ENCODE measurements at places on chromosomes 16 and 17.

GRCh38 chr16:51759329-51759728 is 608.3 kb upstream of the SALL1 start:
- no peak for DNase-seq

- DNase-seq, result no peak
These were observed 39.7 kb downstream of the B9D1 start for GRCh38 chr17:19322861-19323260.

- no peak for DNase-seq
These were observed 68.2 kb downstream of the ABCC12 start for GRCh38 chr16:48087639-48088038.

DNA sequence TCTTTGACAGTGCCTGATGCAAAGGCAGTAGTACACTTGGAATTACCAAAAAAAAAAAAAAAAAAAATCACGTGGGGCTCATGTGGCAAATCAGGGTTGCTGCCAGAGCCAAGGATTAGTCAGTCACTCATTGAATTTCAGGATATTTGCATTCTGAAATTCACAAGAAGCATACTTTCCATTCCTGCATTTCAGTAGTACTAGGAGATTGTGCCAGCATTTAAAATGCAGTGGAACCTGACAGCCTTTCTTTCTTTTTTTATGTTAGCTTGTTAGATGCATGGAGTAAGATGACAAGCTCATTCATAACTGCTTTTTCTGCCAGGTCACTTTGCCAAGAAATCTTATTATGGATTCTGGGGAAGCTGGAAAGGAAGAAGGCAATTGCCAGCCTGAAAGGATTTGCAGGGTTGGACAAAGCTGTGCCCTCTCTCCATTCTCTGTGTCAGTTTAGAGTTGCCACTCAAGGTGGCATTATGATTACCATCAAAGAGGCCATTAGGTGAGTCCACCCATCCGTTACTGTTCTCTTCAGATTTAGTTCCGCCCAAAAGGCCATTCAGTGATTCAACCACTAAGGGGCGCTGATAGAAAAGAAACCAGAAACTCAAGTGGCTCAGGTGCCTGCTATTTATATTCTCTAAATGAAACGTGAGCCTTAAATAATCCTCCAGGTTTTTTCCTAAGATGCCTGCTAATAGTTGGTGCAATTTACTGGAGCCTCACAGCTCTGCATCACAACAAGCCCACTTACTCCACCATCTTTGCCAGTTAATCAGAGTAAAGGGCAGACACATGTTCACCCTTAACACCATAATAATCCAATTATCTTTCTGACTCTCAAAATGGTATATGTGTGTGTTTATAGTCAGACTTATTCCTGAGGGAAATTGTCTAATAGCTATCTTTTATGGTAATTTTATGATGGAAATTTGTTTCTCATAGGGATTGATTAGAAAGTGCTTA is 59.0 kb downstream of the TANGO6 start:
- DNase-seq, result peak; percentile 77

- no peak for DNase-seq
These were observed 27.0 kb upstream of the CAPNS2 start for GRCh38 chr16:55539488-55539887.

DNA sequence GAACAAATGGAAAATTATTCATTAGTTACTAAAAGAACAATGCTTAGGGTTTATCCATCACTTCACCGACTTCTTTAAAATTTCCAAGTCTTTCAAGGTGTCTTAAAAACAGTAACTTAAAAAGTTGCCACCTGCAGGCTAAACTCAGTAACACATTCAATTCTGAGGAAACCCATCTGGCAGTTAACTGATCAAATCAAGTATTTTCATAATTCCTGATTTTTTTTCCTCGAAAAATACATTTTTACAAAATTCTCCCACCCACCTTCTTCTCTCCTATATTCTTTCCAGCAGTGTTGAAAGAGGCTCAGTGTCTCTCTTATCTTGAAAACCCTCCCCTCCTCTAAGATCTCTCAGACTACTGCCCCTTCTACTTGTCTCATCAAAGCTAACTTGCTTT is 29.9 kb downstream of the PARN start:
- DNase-seq, result peak; percentile 24

- peak; percentile 87 for DNase-seq
These were observed 19.1 kb upstream of the TEX2 start for GRCh38 chr17:64281962-64282752.

- DNase-seq, result no peak
These were observed 16.8 kb upstream of the ENGASE start for GRCh38 chr17:79057737-79058385.

- DNase-seq, result no peak
These were observed 159.0 kb upstream of the MPHOSPH6 start for GRCh38 chr16:82328881-82329469.
